ENCODE measurements at places on chromosomes 16 and 17.

DNA sequence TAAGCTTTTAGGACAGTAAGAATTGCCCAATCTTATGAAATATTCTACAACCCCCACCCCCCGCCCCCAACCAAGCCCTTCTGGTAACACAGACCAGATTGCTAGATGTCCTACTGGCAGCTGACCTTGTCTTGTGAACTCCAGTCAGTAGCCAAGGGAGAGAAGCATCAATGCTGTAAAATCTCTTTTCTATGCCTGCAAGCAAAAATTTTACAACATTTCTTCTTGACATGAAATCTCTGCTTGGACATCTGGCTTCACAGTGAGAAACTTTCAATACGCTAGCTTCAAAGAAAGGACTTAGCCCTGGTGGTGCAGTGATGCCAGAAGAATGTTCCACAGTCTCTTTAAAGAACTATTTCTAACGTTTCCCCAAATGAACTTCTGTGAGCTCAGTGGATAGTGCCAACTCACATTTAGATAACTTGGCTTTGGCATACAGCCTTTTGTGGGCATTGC is 169.3 kb upstream of the AXIN2 start:
- peak; percentile 22 for DNase-seq

- DNase-seq = peak; percentile 17
These were observed 99.5 kb downstream of the MYO1D start for GRCh38 chr17:32777436-32777835.

GRCh38 chr16:14566599-14566998 is 63.5 kb downstream of the PARN start:
- DNase-seq = no peak

DNA sequence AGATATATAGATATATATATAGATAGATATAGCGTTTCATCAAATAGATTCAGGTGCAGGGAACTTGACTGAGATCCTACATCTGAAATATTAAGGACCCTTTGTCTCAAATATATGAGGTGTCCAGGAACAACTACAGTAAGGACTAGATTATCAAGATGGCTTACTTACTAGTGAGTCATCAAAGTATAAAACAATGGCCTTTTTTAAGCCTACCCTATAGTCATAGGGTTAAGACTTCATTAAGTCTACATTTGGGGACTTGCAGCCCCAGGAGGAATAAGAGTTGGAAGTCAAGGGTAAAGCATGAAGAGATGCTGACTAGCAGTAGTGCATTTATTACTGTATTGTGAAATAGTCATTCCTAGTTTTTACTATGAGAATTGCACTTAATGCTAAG is 1023.4 kb downstream of the CDH11 start:
- no peak for DNase-seq

DNA sequence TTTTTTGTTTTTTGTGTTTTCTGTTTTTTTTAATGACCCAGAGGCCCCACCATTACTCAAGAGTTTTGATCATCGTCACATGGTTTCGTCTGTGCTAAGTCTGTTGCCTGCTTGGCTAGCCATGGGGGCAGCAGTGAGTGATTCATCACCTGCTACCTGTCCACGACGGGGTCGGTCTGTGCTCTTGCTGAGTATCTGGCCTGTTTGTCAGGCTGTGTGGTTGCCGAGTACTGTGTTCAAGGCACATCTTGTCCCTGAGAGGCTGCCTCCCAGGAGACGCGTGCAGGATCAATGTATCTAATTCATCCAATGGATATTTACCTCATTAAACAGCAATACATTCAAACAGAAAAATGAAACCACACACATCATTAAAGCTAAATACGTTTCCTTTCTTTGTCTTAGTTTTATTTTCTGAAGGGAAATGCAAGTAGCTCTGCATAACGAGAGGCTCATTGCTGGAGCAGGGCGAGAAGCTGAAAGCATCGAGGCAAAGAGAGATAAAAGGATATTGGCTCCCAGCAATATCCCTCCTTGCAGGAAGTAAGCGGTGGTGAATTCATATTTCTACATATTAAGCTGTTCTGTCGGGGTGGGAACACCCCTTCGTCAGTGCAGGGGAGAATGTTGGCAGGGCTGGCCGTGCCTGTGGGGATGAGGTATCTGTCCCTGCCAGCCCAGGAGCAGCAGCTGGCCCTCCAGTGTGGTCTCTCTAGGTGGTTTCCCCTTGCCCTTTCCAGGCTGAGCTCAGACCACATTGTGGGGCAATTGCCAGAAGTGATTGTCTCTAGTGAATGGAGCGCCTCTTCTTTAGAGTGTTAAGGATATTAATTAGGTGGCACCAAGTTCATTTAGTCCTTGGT is 166.2 kb upstream of the ASIC2 start:
- DNase-seq = no peak

- DNase-seq = peak; percentile 60
These were observed 54.5 kb downstream of the NDE1 start for GRCh38 chr16:15704545-15704987.

DNA sequence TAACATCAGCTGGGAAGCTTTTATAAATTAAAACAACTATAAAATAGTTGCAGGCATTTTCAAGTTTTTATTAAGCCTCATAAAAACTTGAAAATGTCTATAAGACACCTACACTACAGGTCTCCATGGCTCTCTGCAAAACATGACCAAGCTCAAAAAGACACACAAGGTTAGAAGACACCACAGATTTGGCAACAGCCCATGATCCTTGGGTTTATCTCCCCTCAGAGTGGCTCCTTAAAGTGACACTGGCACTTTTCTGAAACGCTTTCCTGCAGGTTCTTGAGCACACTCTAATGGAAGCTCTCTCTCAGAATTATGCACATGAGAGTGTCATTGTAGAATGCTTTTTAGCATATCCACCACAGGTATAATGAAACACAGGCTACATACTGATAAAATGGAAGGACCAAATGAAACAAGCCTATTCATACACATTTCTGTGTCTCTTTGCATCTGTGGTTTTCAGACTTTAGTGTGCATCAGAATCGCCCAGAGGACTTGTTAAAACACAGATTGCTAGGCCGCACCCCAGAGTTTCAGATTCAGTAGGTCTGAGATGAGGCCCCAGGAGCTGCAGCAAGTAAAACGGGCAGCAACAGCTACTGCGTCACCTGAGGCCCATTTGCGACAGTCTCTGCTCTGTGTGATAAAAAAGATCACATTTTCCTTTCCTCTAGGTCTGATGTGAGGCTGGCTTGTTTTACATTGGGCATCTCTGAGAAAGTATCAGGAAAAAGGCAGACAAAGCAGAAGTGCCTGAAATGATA is 75.0 kb upstream of the WSB1 start:
- no peak for DNase-seq

DNA sequence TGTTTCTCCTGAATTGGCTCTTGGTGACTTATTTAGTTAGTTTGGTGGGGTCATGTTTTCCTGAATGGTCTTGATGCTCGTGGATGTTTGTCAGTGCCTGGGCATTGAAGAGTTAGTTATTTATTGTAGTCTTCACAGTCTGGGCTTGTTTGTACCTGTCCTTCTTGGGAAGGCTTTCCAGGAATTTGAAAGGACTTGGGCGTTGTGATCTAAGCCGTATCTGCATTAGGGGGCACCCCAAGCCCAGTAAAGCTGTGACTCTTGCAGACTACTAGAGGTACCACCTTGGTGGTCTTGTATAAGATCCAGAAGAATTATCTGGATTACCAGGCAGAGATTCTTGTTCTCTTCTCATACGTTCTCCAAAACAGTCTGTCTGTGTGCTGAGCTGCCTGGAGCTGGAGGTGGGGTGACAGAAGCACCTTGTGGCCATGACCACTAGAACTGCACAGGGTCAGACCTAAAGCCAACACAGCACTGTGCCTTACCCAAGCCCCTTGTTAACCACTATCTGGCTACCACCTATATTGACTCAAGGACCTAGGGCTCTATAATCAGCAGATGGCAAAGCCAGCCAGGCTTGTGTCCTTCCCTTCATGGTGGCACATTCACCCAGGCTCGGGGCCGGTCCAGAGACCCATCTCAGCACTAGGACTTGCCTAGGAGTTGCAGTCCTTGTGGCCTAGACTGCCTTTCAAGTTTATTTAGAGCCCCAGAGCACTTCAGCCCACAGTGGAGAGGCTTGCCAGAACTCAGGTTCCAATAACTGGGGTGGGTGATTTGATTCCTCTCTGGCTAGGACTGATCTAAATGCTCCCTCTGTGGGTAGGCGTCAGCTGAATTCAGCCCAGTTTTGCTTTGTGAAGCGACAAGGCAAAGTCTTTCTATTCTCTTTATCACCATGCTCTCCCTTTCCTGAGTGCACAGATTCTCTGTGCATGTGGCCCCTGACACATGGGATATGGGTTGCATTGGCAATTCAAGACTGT is 11.0 kb downstream of the RNF135 start:
- DNase-seq = no peak

GRCh38 chr17:5219536-5219935 is 15.1 kb downstream of the SCIMP start:
- no peak for DNase-seq

DNA sequence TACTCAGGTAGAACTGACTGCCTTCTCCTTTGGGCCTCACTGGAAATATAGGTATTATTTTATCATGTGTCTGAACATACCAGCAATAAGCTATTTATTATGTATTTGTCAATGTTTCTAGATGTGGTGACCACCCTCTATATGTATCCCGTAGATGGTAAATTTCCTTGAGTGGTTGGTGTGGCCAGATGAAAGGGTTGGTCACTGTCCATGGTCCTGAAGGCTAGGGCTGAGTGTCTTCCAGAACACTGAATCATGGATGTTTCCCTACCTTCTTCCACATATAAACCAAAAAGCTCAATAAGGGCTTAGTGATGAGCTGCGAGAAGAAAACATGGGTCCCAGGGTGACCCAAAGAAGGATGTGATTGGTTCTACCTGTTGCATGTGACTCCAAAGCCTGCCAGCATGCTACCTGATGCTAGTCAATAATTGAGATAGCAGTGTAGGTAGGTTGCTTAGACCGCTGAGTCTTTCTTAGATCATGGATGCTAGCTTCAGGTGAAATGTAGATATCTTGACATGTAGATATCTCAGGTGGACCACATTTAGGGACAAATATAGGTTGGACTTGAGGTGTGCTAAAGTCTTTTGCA is 150.3 kb downstream of the ASIC2 start:
- peak; percentile 12 for DNase-seq

GRCh38 chr16:86087011-86087895 is 188.3 kb downstream of the IRF8 start:
- DNase-seq = no peak

DNA sequence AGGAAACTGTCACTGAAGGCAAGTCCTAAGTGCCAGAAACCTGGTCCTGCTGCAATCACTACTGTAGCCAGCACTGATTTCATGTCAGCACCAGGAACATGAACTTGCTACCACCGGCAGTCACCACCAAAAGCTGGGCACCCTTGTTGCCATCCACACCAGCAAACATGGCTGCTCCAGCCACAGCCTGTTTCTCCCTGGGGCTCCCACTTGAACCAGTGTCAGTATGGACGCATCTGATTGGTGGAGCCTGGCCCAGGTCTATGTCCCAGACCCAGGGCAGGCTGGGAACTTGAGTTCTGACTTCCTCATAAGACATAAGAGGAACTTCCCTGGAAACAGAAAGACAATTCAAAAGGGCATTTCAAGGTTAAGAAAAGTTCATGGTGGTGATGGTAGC is 56.5 kb downstream of the COPRS start:
- DNase-seq = no peak
